ENCODE measurements at places on chromosomes 5 and 9.

DNA sequence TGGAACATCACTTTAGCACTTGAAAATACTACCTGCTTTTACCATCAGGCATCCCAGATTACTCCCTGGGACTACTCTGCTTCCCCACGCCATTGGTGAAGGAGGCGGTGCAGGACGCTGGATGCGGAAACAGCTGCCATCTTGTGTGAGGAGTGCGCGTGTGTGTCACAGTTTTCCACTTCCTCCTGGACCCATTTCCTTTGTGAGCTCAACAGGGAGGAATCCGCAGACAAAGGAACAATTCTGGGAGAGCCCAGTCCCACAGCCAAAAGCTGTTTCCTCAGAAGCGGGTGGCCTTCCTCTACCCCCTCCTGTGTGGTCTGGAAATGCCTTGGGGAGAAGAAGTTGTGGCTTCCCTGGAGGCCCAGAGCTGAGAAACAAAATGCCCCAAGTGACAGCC is 16.8 kb downstream of the AFAP1L1 start:
- DNase-seq, result no peak

DNA sequence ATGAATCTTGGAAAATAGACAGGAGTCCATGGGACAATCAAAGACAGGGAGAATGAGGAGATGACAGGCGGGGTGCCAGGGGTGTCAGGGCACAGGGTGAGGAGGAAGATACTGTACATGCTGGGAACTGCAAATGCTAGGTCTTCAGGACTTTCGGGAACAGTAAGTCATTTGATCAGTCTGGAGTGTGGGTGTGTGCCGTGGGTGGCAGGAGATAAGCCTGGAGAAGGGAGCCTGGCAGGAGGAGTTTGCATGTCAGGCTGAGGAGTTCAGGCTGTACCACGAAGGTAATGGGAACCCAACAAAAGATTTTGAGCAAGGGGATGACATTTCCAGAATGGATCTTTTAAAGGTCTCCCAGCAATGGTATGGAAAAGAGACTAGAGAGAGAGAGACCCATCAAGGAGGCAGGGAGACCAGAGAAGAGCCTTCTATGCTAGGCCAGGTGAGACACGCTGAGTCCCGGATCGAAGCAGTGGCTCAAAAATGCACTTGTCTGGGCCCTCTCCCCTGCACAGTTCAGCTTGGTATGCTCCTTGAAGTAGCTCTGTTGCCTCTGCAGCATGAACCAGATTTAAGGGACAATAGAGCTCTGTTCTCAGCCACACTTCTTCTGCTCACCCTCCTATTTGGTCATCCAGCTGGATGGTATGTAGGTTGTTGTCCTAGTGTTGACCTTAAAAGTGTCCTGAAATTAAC is 77.0 kb upstream of the FER start:
- no peak for DNase-seq

DNA sequence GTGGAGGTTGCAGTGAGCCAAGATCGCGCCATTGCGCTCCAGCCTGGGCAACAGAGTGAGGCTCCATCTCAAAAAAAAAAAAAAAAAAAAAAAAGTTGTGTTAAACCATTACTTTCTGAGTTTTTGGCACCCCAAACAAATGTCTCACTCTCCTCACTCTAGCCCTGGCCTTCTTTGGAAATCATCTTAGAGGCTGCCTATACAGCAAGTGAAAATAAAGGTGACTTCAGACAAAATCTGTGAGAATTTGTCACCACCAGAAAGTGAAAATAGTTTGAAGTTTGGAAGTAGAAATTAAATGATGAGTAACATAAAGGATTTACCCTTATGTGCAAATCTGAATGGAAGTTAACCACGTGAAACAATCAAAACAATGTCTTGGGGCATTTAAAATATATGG is 7.2 kb upstream of the ZNF131 start:
- no peak for DNase-seq

- no peak for DNase-seq
Observed at GRCh38 chr9:4238522-4238921, 61.3 kb downstream of the GLIS3 start.

DNA sequence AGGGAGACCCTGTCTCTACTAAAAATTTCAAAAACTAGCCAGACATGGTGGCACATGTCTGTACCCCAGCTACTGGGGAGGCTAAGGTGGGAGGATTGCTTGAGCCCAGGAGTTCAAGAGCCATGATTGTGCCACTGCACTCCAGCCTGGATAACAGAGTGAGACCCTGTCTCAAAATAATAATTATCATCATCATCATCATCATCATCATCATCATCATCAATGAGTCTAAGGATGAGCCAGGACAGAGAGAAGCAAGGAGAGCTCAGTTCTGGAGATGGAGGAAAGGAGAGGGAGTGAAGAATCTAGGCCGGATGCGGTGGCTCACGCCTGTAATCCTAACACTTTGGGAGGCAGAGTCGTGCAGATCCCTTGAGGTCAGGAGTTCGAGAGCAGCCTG is 36.7 kb upstream of the MATR3 start:
- no peak for DNase-seq

- no peak for DNase-seq
Observed at GRCh38 chr5:159048298-159048697, 51.4 kb downstream of the EBF1 start.

DNA sequence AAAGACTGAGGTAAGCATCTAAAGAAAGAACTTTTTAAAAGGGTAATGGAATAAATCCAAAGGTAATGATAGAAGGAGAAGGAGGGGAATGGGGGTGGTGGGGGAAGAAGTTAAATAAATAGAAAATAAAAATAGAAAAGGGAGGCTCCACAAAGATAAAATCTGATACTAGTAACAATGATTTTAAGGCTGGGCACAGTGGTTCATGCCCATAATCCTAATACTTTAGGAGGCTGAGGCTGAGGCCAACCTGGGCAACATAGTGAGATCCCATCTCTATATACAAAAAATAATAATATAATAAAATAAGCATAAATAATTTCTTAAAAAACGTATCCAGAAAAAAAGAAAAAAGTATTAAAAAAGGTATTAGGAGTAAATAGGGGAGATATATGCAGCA is 89.3 kb downstream of the FNBP1 start:
- DNase-seq, result no peak

DNA sequence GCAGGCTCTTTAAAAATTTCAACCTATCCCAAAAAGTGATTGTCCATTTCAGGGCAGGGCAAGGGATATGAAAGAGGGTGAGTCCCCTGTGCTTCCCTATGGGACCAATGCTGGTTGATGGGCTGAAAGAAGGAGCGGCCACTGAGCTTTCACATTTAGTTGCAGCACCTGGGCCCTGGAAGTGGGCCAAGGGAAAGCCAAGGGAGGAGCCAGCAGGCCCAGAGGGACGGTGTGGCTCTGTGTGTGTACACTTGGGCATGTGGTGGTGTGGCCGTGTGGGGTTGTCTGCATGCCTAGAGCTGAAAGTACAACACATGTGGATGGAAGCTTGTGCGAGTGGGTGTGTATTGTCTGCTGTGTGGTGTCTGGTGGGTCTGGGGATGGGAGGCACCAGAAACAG is 14.0 kb upstream of the PSMD5 start:
- no peak for DNase-seq

DNA sequence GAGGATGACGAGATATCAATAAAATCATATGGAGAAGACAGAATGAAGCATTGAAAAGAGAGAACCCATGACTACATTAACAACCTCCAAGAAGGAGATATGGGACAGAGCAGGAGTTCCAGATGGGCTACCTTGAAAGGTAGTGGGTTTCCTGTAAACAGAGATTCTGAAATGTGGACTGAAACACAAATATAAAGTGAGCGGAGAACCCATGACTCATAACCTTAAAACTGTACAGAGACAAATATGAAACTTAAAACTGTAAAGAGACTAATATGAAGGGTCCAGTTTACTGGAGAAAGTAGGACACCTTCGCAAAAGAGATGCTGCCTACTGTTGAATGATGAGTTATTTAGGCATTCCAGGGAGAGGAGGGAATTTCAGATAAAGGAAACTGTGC is 383.7 kb downstream of the CAAP1 start:
- DNase-seq, result no peak

DNA sequence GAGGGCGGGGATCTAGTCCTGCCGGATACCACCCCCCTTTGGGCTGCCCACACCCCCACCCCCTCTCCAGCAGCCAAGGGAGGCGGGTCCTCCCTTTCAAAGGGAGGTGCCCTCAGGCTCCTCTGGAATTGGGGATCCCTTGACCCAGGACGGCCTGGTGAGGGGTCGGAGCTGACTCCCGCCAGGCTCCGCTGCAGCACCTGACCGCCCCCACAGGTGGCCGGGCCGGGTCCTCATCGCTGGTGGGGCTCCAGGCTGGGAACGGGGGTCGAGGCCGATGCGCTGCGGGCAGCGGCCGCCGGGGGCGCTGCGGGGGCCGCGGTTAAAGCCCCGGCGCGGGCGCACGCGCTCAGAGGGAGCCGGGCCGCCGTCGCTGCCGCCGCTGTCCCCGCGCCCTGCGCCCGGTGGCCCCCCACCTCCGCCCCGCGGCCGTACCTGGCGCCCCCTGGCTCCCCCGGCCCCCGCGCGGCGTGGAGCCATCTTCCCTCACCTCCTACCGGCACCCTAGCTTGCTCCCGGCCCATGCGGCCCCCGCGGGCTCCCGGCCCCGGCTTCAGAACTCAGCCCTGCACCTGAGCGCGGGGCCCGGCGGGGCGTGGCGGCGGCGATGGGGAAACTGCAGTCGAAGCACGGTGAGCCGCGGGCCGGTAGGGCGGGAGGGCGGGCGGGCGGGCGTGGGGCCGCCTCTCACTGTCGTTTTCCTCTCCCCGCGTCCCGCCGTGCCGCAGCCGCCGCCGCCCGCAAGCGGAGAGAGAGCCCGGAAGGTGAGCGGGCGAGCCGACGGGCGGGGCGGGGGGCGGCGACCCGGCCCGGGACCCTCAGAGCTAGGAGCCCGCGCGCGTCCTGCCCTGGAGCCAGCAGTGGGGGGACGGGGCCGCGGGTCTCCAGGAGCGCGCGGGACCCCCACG is at the start of gene NKD2:
NKD2 (plus strand) TSS at position 352 of the 908 bp plus-strand sequence; CDS start at position 608, 256 bp downstream.
- peak; percentile 84 for DNase-seq

DNA sequence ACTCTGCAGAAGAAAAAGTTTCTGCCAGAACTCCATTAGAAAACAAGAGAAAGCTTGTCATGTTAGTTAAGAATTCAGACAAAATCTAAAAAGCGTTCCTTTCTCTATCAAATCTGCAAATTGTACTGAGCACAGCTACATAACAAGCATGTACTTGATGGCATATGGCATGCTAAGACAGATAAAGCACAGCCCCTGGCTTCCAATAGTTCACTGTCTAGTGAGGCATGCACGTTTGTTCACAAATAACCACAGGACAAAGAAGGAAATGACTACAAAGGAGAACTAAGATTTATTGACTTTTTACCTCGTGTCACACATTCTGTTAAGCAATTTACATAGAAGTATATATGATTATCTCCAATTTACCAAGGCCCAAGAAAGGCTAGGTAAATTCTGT is 518.2 kb upstream of the TLE4 start:
- no peak for DNase-seq

DNA sequence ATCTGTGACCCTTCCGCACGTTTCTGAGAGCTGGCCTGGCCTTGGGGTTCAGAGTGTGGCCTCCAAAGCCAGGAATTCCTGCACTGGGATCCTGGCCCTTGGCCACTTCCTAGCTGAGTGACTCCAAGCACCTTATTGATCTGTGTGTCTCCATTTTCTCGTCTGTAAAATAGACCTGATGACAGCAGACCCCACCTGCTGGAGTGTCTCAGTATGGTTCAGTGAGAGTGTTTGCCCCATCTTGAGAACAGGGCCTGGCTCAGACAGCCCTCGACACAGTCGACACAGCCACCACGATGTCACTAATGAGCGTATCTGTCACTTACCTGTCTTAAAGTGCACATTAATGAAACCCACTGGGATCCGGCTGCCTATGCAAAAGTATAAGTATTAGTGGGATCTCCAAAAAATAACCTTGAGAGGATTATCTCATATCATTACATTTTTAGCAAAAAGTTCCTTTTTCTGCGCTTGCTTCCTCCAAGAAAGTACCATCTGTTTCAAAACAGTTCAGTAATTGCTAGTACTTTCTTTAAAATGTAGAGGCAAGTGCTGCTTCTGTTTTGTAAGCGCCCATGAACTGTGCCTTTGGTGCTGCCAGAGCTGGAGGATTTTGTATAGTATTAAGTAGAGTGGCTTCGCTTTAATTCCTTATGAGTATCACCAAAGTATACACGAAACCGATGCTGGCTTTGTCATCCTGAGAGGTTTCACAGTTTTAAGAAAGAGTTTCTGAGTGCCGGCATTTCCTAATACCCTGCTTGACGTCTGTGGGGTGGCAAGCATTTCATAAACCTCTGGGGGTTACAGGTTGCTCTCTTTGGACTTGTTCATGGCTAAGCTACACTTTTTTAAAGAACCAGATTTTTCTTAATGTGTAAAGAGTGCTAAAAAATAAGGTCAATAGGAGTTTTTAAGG is 31.7 kb downstream of the UBE2QL1 start:
- peak; percentile 32 for DNase-seq

DNA sequence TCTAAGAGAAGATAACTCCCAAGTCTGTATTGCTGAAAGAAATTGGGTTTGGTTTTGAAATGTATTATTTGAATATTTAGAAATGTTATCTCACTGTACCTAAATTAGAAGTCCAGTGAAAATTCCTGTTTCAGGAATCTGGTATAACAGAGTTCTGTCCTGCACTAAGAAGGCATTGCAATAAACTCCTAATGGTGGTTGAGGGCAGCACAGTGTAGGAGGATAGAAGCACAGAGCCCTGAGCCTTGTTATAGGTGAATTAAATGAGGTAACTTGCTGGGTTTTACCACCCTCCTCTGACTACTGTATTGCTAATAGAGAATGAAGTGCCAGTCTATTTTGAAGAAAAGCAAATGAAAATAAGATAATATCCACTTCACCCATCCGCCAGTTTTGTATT is 143.4 kb downstream of the CD180 start:
- DNase-seq, result no peak

GRCh38 chr5:165349735-165350134 is 1844.3 kb downstream of the MAT2B start:
- DNase-seq, result no peak

DNA sequence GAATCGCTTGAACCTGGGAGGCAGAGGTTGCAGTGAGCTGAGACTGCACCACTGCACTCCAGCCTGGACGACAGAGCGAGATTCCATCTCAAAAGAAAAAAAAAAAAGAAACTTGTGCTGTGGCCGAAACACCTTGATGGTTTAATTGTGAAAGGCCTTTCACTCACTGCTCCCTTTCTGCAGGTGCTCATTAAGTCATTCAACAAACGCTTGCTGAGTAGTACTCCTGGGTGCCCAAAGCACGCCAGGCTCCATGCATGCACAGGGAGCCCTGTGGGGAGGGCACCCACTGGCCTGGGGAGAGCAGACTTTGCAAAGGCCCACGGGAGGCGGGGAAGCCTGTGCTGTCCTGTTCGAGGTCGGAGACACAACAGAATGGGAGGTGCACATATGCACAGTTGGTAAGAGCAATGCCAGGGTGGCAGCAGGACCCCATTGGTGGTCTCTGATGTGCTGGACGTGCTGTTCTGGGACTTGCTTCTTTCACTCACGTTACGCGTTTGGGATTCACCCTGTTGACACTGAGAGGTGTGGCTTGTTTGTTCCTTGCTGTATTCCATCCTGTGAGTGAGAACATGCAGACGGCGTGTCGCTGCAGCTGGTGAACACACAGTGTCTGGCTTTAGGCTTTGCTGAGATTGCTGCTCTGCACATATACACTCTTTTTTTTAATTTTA is 3.0 kb upstream of the ENTPD2 start:
- DNase-seq, result no peak

- DNase-seq, result no peak
Observed at GRCh38 chr9:89678396-89679015, 73.7 kb downstream of the GADD45G start.

Measured in germinal center (tissue), 1 donor.